ENCODE measurements at places on chromosomes 7 and 10.

- no peak for DNase-seq
Measured at GRCh38 chr7:116548506-116548905, 23.7 kb downstream of the CAV1 start.

- DNase-seq: peak; percentile 90
Measured at GRCh38 chr7:30469303-30469702, 9.3 kb downstream of the NOD1 start.

DNA sequence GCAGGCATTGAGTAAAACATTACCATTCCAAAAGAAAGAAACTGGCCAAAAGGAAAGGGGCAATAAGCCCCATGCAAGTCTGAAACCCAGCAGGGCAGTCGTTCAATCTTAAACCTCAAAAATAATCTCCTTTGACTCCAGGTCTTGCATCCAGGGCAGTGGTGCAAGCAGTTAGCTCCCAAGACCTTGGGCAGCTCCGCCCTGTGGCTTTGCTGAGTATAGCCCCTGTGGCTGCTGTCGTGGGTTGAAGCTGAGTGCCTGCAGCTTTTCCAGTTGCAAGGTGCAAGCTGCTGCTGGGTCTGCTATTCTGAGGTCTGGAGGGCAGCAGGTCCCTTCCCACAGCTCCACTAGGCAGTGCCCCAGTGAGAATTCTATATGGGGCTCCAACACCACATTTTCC lies 580.1 kb upstream of the AUTS2 start:
- DNase-seq: peak; percentile 85

DNA sequence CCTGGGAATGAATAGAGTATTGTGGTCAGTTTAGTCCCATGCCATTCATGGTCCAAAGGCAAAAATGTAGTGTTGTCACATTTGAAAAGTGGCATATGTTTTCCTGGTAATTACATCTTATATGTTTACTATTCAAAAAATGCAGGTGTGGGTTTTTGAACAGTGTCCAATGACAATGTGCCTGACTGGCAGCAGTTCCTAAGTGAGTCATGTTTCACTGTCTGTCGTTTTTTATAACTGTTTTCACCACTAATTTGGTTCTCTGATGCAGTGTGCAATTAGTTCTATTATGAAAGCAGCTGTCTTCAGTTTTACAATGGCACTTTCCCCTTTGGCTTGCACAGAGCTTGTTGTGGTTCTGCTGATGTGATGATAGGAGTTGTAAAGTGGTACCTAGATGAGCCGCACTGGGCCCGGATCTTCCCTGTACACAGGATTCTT lies 162.3 kb downstream of the SEM1 start:
- DNase-seq: no peak

DNA sequence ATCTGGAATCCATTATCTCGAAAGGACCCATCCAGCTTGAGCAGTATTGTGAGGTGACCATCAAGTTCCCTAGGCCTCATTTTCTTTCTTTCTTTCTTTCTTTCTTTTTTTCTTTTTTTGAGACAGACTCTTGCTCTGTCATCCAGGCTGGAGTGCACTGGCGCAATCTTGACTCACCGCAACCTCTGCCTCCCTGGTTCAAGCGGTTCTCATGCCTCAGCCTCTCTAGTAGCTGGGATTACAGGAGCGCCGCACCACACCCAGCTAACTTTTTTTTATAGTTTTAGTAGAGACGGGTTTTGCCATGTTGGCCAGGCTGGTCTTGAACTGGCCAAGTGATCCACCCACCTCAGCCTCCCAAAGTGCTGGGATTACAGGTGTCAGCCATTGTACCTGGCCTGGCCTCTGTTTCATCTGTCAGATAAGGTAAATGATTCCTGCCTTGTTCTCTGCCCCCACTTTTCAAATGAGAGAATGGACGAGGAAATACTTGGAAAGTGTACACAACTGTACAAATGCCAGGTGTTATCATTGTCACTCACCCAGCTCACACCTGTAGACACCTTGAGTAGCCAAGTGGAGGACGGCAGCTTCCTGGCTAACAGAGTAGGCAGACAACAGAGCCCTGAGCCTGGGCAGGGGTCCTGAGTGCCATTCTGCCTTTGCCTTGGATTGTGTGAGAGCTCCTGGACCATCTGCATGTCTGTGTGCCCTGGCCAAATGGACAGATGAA lies 54.1 kb downstream of the HK1 start:
- DNase-seq: no peak

DNA sequence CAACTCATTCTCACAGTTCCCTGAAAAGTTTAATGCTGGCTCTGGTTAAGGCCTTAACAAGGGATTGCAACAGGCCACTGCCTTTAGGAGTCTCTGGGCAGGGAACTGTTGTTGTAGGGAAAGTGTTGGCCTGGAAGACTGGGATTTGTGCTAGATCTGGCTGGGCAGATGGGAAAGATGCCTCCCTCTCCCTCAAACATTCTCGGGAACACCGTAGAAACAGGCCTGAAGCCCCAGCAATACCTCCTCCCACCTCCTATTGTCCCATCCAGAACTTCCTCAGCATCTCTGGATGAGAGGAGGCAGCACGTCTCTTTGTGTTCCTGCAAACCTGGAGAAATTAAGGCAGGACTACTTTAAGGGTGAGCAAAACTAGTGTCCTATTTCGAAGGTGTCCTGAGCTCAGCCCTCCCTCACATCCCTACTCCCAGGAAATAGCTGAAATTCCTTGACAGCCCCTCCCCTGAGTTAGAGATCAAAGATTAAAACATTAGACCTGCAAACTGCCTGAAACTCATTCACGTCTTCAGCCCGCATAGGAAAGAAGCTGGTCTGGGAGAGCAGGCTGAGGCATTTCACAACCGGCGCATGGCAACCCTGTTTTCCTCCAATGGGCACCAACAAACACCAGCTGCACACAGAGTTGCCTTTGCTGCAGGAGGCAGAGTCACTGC lies 10.9 kb upstream of the MAP3K8 start:
- DNase-seq: peak; percentile 91

DNA sequence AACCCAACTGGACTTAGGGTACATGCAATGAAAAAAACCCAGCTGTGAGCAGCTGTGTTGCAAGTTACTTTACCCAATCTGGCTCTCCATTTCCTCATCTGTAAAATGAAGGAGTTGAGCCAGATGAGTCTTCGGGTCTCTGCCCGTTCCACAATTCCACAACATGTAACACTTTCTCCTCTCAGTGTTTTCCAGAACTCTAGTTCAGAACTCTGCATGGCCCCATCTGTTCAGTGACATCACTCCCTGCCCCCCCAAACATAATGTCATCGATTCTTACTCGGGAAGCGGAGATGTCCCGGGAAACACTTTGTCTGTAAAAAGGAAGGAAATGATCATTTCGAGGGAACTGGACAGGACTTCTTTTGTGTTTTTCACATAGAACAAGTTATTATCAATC lies 2.5 kb downstream of the SH3PXD2A start:
- no peak for DNase-seq

DNA sequence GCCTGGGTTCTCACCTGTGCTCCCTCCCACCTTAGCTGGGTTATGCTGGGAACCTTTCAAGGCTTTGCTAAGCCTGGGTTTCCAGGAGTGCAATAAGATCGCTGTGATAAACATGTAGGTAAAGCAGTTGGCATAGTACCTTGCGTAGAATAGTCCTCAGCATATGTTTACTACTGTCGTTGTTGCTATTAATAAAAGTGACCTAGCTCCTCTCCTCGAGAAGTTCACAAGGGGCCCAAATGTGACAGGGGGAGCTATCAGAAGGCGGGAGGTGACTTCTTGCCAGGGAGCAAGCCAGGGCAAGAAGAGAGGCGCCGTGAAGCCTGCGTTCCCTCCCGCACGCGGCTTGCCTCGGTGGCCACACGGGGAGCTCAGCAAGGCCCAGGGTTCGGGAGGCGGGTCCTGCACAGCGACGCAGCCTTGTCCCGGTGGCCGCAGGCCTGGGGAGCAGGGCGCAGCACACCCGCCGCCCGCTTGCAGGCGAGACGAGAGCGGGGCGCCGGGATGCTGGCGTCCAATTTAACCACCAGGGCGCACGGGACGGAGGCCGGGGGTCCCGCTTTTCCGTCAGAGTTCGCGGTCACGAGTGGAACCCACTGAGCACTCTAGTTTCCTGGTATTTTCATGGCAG lies 106.2 kb downstream of the SNX10 start:
- peak; percentile 86 for DNase-seq

DNA sequence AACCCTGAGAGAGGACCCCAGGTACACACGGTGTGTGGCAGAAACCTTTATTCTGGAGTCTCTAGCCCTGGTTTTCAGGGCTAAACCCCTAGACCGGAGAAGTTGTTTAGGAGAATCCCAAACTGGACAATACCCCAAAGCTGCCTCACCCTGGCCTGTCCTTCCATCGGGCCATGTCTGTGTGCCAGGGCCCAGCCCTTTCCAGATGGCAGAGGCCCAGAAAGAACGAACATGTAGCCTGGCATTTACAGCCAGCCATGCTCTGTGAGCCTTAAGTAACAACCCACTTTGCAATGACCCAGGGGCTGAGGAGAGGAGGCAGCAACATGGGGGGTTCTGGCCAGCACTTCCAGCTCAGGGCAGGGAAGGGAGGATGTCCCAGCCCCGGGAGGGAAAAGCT lies 142.1 kb downstream of the NEURL1 start:
- no peak for DNase-seq

GRCh38 chr10:71773221-71773971 lies at the start of gene VSIR:
VSIR (minus strand) TSS chr10:71773520; CDS start chr10:71773439, 81 bp downstream.
- DNase-seq: peak; percentile 93

DNA sequence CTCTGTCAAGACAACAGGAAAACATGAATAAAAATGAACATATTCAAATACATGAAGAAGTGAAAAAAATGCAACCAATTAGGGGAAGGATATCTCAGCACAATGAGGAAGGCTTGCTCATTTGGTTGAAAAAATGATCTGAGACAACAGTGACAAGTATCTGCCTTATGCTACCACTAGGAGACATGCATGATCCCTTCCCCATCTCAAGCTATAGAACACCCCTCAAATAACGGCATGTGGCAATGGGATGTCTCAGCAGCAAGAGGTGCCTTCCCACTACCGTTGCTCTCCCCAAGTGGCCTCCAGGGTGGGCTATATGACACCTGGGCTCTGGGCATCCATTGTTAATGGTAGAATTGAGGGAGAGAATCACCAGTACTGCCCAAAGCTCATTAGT lies 98.1 kb upstream of the RSU1 start:
- no peak for DNase-seq

- DNase-seq: no peak
Measured at GRCh38 chr7:36775061-36775620, 50.8 kb upstream of the AOAH start.

- DNase-seq: no peak
Measured at GRCh38 chr7:15046861-15047260, 144.3 kb upstream of the DGKB start.

GRCh38 chr7:147298611-147299043 lies 1182.0 kb downstream of the CNTNAP2 start:
- DNase-seq: no peak

DNA sequence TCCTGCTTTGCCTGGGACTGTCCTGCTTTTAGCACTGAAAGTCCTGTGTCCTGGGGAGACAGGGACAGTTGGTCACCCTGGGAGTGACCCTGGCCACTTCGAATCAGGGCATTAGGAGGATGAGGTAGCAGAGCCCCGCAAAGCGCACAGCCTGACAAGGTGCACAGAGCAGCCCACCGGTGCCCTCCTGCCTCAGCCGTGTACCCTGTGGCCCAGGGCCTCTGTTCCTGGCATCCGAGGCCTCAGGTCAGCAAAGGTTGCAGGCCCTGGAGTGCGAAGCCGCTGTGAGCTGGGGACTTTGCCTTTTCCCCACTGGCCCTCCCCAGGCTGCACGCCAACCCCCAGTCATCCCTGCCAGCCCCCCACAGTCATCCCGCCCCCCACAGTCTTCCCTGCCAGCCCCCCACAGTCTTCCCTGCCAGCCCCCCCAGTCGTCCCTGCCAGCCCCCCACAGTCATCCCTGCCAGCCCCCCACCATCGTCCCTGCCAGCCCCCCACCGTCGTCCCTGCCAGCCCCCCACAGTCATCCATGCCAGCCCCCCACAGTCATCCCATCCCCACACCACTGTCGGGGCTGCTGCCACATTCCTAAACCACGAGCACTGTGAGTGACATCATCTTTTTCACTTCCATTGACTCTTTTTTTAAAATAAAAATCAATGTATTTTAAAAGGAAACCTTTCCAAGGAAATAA lies 91.8 kb downstream of the RGS10 start:
- DNase-seq: no peak

DNA sequence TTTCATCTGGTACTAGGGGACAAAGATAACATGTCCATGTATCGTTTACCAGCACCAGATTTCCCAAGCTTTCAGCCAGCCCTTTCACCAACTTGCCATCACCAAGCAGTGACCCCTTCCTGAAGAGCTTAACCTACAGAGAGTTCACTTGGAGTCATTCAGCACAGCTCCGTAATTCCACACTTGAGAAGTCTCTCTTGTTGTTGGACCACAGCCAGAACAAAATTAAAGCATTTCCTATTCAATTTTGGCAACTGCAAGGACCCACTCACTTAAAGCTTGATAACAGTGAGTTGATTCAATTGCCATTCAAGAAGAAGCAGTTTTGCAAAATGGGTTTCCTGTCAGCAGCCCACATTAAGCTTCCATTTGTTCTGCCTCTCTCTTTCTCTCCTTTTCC lies 88.5 kb upstream of the LRRTM3 start:
- no peak for DNase-seq

GRCh38 chr7:91945476-91945875 lies 4.8 kb downstream of the AKAP9 start:
- no peak for DNase-seq

DNA sequence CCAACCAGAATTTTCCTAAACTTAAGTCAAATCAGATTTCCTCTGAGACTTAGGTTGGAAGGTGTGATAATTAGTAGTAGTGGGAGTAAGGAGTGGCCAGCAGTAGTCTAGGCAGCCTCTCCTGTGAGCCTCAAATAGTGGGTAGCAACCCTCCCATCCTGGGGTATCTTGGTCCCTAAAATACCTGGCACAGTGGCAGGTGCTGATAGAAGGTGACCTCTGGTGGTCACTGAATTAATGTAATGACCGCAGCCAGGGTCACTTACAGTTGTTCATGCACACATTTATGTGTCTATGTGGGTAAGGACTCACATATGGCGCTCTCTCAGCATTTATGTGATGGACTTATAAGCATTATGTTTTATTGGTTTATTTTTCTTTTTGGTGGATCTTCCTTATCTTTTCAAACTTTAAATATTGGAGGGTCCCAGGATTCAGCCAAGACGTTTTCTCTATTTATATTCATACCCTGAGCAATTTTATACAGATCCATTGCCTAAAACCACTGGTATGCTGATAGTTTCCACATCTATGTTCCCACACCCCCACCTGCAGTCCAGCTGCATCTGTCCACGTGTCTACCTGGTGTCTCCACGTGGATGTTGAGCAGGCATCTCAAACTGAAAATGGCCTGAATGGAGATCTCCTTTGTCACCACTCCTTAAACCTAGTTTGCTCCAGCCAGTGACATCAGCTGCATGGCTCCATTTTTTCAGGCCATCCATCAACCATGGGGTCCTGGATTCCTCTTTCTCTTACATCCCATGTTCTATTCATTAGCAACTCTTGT lies 18.3 kb downstream of the BMPER start:
- DNase-seq: no peak

GRCh38 chr7:151634643-151635042 lies 114.9 kb upstream of the RHEB start:
- DNase-seq: no peak

- DNase-seq: peak; percentile 26
Measured at GRCh38 chr7:44383566-44383965, 58.2 kb upstream of the CAMK2B start.
